ENCODE measurements at places on chromosomes 11 and 22. TPM values are rescaled to one million over a fixed set of nuclear protein-coding genes. Genes with fewer than 3 reads are reported as not detected.

GRCh38 chr11:115134926-115135325 is 369.3 kb downstream of the CADM1 start:
- no peaks in the 10 kb centered on the region for H3K36me3 ChIP-seq
- no peaks in the 10 kb centered on the region for H3K4me1 ChIP-seq
- no peaks in the 10 kb centered on the region for H3K27me3 ChIP-seq

- no peak overlapping the region for H3K4me3 ChIP-seq
- peak; percentile 60 for DNase-seq
- no peak overlapping the region for H3K27ac ChIP-seq
- no peaks in the 10 kb centered on the region for H3K27me3 ChIP-seq
Measured at GRCh38 chr11:12269104-12269441, 108.3 kb upstream of the PARVA start.

DNA sequence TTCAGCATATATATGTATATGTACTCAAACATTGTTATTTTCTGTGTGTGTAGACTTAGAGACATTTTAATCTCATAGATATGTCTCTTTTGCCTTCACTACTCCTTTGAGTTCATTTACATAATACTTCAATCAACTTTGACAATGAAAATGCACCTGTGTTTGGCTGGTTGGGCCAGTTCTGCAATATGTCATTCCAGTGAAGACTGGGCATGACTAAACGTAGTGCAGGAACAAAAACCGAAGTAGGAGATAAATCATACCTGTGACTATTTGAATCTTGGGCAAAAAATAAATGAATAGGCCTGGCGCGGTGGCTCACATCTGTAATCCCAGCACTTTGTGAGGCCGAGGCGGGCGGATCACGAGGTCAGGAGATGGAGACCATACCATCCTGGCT is 640.0 kb upstream of the ANO3 start:
- H3K36me3 ChIP-seq: no peaks in the 10 kb centered on the region
- H3K4me3 ChIP-seq: no peak overlapping the region
- no peaks in the 10 kb centered on the region for H3K27me3 ChIP-seq
- H3K27ac ChIP-seq: no peak overlapping the region
- DNase-seq: no peak

DNA sequence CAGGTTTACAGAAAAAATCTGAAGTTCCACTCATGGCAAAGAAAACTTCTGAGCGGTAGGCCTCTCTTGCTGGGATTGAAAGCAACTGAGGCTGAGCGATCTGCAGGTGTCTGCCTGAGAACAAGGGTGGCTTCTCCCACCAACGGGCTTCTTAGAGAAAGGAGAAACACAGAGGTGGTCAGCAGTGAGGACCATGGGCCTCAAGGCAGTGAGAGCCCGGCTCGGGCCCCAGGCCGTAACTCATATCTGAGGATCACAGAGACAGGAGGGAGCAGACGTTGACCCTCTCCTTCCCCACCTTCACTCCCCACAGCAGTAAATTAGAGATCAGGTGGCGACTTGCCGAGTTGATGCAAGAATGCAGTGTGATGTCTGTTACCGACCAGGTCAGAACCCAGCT is 50.9 kb upstream of the RTL6 start:
- no peak overlapping the region for H3K27ac ChIP-seq
- H3K27me3 ChIP-seq: no peaks in the 10 kb centered on the region
- H3K4me1 ChIP-seq: peaks cover 10% of the 10 kb centered on the region

- peaks cover 4% of the 10 kb centered on the region for H3K36me3 ChIP-seq
- peak within 1 kb of the TSS; percentile 94 for H3K27ac ChIP-seq
- peak; percentile 88 for DNase-seq
- H3K4me1 ChIP-seq: peaks cover 27% of the 10 kb centered on the region
- H3K27me3 ChIP-seq: no peaks in the 10 kb centered on the region
- peak within 1 kb of the TSS; percentile 79 for H3K4me3 ChIP-seq
Measured at GRCh38 chr11:120324932-120325810, at the start of gene TLCD5. TSS of gene TLCD5 (plus strand) at chr11:120325299. CDS start at chr11:120327442, 2,143 bp downstream.

DNA sequence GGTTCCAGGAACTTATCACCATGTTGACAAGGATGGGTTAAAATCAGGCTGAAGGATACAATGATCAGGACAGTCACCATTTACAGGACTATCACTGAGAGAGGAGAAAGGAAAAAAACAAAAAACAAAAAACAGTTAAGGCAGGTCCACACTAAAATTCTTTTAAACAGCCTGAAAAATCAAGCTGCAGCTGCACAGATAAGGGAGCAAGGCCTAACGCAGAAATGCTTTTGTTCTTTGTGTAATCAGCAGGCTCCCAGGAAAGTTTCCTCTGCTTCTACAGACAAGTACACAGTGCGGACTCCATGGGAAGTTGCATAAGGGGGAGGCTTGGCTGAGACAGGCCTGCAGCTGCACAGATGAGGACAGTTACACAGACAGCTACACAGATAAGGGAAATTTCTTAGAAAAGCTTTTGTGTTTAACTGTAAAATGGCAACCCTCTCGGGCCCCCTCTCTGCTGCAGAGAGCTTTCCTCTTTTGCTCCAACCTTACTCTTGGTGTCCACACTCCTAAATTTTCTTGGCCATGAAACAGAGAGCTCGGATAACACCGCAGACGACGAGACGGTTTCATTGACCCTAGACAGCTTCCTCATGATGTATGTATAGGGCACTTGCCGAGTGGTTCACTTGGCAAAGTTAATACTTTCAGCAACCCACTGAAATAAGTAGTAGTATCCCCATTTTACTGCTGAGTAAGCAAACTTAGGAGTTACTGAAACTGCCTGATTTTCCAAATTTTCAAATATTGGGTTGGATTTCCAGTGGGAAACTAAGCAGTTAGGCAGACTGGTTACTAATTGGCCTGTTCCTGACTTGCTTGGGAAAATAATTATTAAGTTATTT is 45.5 kb downstream of the PIWIL3 start:
- H3K4me3 ChIP-seq: no peak overlapping the region
- H3K36me3 ChIP-seq: no peaks in the 10 kb centered on the region
- H3K27me3 ChIP-seq: peaks cover 48% of the 10 kb centered on the region
- H3K4me1 ChIP-seq: peaks cover 5% of the 10 kb centered on the region

DNA sequence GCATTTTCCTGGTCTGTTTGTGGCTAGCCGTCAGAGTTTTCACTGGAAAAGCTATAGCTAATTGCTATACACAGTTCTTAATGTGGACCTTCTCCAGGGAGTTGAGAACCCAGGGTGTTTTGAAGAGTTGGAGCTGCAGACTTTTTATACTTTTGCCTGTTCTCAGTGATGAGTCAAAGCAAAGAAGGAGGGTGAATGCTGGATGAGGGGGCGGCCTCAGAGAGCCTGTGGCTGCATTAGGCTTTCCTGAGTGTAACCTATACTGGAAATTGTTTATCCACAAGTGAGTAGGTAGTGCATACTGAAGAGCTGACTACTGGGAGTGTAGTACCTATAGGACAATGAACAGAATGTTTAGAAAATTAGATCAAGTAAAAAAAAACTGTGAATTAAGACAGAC is 79.7 kb upstream of the HORMAD2 start:
- H3K36me3 ChIP-seq: peaks cover 11% of the 10 kb centered on the region
- H3K27ac ChIP-seq: no peak overlapping the region
- H3K4me3 ChIP-seq: no peak overlapping the region
- H3K27me3 ChIP-seq: no peaks in the 10 kb centered on the region
- DNase-seq: peak; percentile 82

GRCh38 chr22:19044381-19044780 is 77.8 kb downstream of the DGCR2 start:
- H3K27me3 ChIP-seq: no peaks in the 10 kb centered on the region
- peak; percentile 37 for DNase-seq
- no peak overlapping the region for H3K27ac ChIP-seq
- H3K36me3 ChIP-seq: peaks cover 60% of the 10 kb centered on the region

- no peak for DNase-seq
- H3K27ac ChIP-seq: no peak overlapping the region
- H3K36me3 ChIP-seq: no peaks in the 10 kb centered on the region
- H3K4me1 ChIP-seq: peaks cover 14% of the 10 kb centered on the region
Measured at GRCh38 chr22:36449596-36450175, 31.8 kb downstream of the TXN2 start.

The B4GALNT4 gene
- total RNA-seq: 0.88 TPM

The DEAF1 gene
- 38.0 TPM for total RNA-seq
